CD4-positive, alpha-beta T cell treated with Interferon gamma for 1 hour (primary cell): ENCODE measurements at places on chromosomes 3 and 15.

- no peak for DNase-seq
Measured at GRCh38 chr3:18247776-18248310, 177.3 kb downstream of the SATB1 start.

DNA sequence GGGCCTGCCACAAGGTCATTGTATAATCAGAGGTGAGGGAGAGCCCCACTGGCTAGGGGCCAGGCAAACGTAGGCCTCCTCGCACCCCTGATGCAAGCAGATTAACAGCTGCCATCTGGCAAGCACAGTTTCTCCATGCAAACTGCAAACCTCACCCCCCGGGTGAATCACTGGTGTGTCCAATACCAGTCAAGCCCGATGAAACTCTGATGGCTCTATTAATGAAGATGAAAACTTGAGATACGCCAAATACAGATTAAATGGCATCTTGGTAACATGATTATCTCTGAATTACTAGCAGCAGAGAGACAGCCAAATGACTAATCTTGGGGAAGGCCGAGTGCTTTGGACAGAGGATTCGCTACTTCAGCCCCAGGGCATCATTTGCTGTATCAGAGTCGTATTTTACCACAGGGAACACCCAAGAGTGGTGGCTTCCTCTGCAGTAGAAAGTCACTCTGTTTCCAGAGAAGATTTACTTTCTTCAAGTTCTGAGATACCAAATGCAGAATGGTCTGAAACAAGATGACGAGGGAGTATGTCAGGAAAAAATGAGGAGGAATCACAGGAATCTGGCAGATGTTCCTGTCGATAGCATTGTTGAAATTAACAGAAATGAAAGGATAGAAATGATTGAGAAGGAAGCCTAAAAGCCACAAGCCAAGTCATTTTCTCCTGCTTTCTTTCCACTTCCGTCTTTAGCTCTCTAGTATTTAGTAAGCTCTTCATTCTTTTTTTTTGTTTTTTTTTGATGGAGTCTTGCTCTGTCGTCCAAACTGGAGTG, 96.2 kb upstream of the NR2F2 start:
- DNase-seq, result no peak

GRCh38 chr3:172982736-172983364, 158.2 kb downstream of the SPATA16 start:
- DNase-seq, result no peak

- DNase-seq, result no peak
Measured at GRCh38 chr3:50491023-50491422, 12.4 kb downstream of the CACNA2D2 start.

GRCh38 chr15:101128221-101129015, 123.4 kb downstream of the CHSY1 start:
- no peak for DNase-seq

- no peak for DNase-seq
Measured at GRCh38 chr3:80261082-80261481, 493.3 kb upstream of the ROBO1 start.

GRCh38 chr15:77010857-77011256, 15.9 kb downstream of the PSTPIP1 start:
- no peak for DNase-seq

- no peak for DNase-seq
Measured at GRCh38 chr3:10505791-10506585, 602 bp upstream of the ATP2B2 start.

- no peak for DNase-seq
Measured at GRCh38 chr3:12396471-12396870, 87.8 kb upstream of the TSEN2 start.

- no peak for DNase-seq
Measured at GRCh38 chr3:47418167-47419082, 37.6 kb downstream of the PTPN23 start.

GRCh38 chr3:307182-307581, 110.6 kb downstream of the CHL1 start:
- DNase-seq, result no peak

- DNase-seq, result no peak
Measured at GRCh38 chr3:58013099-58013498, 4.9 kb downstream of the FLNB start.

GRCh38 chr3:28624084-28624483, 275.5 kb upstream of the AZI2 start:
- no peak for DNase-seq

DNA sequence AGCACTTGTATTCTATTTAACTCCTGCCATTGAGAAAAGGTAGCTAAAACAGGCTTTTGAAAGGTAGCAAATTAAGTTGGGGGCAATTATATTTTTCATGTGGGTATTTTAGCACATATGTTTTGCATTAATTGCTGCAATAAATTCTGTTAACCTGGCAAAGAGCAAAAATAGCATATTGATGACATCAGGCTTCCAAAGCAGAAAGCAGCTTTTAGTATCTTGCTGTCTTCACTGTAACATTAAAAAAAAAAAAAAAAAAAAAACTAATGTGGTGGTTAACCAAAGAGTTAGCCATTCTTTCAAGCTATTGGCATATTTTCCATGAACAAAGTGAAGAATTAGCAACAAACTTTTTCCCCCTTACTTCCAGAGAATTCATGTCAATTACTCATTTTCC, 9.1 kb downstream of the EPHA3 start:
- no peak for DNase-seq

DNA sequence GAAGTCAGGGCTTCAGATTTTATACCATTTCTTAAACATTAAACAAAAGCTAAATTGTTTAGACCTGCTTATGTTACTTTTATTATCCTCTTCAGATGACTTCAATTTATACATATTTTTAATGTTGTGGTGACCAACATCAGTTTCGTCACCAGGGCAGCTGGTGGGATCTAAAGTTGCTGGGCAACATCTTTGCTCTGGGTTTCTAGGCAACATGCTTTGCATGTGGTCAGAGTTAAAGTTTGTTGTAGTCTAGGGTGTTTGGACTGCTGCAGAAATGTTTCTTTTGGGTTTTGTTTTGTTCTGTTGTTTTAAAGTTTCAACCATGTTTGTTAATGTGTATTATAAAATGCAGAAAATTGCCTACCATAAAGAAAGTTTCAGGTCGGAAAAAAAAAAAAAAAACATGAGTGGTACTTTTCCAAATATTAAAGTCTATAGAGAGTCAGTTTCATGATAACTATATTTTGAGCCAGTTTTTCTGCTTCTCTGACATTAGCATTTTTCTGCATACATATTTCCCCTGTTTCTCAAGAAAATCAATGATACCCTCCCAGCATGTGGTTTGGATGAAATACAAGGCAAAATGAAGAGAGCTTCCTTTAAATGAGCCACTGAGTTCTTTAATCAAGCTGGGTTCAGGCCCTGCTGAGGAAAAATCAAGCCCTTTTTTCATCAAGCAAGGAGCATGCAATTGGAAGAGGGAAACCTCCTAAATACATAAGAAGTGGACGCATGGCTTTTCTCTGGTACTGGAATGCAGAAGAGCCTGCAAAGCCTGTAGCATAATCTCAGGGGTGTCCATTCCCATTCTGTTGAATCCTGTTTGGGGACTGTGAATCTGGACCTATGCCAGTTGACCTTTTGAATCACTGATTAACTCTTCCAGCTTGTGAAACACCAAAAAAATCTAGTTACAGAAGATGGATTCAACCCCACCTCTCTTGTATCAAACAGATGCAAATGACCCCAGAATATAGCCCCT, 35.0 kb upstream of the VGLL3 start:
- DNase-seq, result no peak

DNA sequence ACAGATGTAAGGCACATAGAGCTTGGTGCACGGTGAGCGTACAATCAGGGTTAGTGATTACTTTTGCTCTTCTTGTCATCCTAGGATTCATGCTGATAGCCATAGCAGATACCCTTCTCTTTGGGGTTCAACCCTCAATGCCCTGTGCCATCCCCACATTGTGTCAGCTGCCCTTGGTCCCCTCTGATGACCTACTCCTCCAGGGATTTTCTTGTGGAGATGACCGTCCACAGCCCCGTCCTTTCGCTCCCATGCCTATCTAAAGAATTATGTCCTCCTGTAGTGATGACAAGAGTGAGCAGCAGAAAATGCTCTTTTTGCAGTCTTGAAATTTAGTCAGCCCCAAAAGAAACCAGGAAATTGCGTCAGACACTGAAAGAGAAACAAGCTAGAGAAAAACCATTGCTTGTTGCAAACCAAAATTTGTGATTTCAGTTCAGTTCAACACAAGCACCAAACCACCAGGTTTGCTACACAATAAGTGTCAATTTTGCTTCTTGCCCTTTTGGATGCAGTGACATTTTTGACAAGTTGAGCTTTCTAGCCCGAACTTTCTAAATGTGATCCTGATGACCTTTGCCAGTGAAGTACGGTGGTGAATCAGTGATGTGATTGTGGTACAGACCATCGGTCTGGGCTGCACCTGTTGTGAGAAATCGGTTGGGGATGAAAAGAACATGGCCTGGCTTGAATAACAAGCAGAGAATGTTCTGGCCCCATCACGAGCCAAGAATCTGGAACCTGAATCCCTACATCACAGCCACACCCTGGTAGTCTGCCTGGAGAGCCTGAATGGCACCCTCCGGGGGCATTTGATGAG, 41.3 kb downstream of the CMTM7 start:
- DNase-seq, result no peak

DNA sequence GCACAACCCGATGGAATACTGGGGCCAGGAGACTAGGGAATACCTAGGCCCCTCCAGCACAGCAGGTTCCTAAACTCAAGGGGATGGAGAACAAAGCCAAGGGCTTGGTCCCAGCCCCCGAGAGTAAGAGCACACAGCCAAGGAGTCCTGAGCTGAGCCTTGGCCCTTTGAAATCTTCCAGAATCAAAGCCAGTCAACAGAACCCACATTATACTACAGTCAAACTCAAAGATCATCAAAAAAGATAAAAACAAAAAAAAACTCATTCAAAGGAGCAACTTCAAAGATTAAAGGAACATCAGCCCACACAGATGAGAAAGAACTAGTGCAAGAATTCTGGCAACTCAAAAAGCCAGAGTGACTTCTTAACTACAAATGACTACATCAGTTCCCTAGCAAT, 217.0 kb downstream of the ISL2 start:
- DNase-seq, result no peak

DNA sequence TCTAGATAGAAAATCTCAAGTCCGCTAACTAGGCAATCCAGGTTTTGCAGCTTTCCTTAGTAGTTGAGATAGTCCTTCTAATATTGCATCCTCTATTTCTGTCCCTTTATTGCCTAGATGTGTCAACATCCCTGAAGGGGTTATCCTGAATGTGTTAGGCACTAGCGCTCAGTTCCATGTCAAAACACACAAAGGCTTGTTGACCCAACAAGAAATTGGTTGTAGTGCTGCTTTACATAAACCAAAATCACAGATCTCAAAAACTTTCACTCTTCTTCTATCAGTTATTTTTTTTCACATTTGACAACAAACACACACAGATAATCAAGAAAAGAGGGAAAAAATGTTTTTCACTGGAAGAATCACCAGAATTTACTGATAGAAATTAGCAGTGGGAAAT, 51.4 kb upstream of the SOX2 start:
- no peak for DNase-seq

GRCh38 chr3:159482241-159482993, 506.2 kb upstream of the IL12A start:
- DNase-seq, result no peak

DNA sequence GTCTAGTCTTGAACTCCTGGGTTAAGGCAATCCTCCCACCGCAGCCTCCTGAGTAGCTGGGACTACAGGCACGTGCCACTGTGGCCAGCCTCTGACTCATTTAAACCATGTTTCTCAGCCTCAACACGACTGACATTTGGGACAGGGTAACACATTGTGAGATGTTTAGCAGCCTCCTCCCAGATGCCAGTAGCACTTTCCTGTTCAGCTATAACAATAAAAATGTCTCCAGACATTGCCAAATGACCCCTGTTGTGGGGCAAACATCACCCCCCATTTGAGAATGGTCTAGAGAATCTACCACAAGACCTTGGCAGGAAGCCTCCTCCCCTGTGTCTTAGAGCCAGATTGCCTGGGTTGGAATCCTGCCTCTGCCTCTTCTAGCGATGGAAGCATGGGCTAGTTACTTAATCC, 8.4 kb downstream of the TMEM40 start:
- no peak for DNase-seq

DNA sequence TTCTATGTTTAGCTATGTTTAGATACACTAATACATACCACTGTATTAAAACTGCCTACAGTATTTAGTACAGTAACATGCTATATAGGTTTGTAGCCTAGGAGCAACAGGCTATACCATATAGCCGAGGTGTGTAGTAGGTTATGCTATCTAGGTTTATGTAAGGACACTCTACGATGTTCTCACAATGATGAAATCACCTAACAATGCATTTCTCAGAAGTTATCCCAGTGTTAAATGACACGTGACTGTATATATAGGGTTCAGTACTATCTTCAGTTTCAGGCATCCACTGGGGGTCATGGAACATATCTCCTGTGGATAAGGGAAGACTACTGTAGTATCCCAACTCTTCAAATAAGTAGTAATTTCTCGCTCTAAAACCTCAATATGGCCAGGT, 97.4 kb downstream of the TMCC1 start:
- DNase-seq, result no peak

- DNase-seq, result no peak
Measured at GRCh38 chr3:186097663-186098451, 11.0 kb downstream of the ETV5 start.

DNA sequence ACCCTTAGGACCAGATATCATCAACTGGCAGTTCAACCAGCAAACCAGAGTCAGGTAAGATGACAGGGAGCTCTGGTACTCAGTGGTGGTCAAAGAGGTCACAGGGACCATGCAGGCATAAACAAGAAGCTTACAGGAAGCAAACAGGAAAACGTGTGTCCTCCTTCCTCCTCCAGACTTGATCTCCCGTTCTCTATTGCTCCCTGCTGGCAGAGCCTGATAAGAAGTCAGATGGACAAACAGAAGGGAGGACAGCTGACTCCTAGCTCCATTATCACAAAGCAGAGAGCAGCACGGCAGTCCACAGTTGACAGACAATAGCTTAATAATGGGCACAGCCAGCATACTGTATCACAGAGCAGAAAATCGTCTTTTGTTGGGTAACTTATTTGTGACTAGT, 156.5 kb upstream of the SLC2A2 start:
- DNase-seq, result no peak

GRCh38 chr3:46208167-46208704, at the start of gene CCR1:
Gene CCR1 (minus strand): TSS chr3:46208313. CDS start chr3:46204313, 4,000 bp downstream.
- DNase-seq, result peak; percentile 62

- DNase-seq, result no peak
Measured at GRCh38 chr3:98343647-98344507, 9.8 kb upstream of the OR5K4 start.

GRCh38 chr3:168371846-168372245, 276.1 kb upstream of the GOLIM4 start:
- no peak for DNase-seq

DNA sequence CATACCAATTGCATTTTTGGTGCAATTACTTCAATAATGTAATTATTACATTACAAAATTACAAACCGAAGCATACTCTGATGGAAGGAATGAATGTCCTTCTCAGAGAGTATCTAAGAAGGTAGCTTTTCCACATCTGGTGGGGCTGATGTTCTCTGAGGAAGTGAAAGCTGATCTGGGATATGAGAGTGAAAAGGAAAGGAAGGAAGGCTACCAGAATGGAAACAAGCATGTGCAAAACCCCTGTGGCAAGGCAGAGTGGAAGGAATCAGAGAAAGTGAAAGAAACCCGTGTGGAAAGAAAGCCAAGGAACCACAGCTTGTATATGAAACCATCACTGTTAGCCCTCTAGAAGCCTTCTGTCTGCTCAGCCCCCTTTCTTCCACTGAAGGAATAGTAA, 35.3 kb upstream of the GOLGA8A start:
- no peak for DNase-seq

- DNase-seq, result no peak
Measured at GRCh38 chr3:14509796-14510100, 30.4 kb downstream of the GRIP2 start.
